ENCODE measurements at places on chromosomes 16 and 17. TPM values are rescaled to one million over a fixed set of nuclear protein-coding genes. Genes with fewer than 3 reads are reported as not detected.

The ABCC11 gene
- total RNA-seq: not detected

The SLC9A5 gene
- total RNA-seq: 1.3 TPM

The DHRS7C gene
- 82.3 TPM for total RNA-seq

The ABCC12 gene
- total RNA-seq: not detected

The RGS9 gene
- 3.0 TPM for total RNA-seq

The CES3 gene
- total RNA-seq: 1.4 TPM

The HP gene
- total RNA-seq: 192 TPM

The RAD51D gene
- total RNA-seq: 9.2 TPM

The CTF1 gene
- total RNA-seq: 6.8 TPM

The MT1A gene
- total RNA-seq: 19.0 TPM

The MPDU1 gene
- total RNA-seq: 30.5 TPM

The ATP1B2 gene
- total RNA-seq: 1.8 TPM

The MRPL58 gene
- total RNA-seq: 46.7 TPM

The CXCL16 gene
- total RNA-seq: 8.2 TPM

The PLXDC1 gene
- 7.6 TPM for total RNA-seq

The RAB40C gene
- total RNA-seq: 13.5 TPM

The SKAP1 gene
- total RNA-seq: 0.31 TPM

The NHLRC4 gene
- total RNA-seq: 0.97 TPM

Measured in left cardiac atrium (tissue), 4 donors.